NCI-H1436 (cell line): ENCODE measurements at places on chromosomes 3 and 15.

DNA sequence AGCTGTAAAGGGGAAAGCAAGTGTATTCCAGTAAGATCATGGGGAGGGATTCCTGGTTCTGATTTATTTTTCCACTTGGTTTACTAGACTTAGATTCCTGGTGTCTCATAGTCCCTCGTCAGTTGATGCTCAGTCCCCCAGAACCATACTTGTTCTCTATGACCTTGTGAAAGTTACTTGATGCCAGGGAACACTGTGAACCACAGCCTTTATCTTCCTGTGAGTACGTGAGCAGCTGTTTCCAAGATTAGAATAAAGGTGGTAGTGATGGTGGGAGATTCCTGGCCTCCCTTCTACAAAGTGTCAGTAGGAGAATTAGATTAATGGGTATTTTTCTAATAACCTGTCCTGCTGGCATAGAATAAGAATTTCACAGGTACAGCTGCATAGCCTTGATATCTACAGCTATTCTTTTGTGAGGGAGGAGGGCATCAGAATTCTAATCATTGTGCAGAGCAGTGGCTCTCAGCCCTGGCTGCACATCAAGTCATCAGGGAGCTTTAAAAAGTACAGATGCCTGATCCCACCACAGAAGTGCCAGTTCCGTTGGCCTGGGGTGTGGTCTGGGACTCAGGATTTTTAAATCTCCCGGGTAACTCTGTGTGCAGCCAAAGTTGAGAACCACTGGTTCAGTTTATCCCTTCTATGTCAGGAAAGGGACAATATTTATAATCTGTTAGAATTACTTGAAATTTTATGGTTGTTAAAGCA lies 20.0 kb downstream of the GPD1L start:
- DNase-seq, result no peak

DNA sequence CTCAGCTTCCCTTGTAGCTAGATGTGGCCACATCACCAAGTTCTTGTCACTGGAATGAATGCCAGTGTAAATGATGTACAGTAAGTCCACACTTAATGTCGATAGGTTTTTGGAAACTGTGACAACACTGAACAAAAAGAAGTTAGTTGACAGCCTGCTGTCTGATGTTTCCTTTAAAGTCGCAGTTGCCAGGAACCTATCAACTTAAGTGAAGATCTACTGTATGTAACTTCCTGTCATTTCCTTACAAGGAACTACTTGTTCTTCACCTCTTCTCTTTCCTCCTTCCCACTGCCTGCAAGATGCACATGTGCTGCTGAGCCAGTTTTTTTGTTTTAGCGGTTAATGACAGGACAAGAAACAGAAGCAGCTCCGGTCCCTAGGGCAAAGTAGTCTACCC lies 44.6 kb downstream of the HDGFL3 start:
- DNase-seq, result no peak

DNA sequence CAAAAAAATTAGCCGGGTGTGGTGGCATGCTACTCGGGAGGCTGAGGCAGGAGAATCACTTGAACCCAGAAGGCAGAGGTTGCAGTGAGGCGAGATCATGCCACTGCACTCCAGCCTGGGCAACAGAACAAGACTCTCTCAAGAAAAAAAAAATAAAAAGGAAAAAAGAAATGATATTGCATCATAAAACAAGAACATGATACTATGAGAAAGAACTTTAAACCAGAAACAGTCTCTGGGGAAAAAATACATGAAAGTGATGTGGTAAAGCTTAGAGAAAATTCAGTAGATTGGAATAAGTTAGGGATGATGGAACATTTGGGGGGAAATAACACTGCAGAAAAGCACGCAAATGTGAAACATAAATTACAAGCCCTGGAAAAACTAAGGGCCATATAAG lies 54.7 kb downstream of the CRYGS start:
- DNase-seq, result no peak

DNA sequence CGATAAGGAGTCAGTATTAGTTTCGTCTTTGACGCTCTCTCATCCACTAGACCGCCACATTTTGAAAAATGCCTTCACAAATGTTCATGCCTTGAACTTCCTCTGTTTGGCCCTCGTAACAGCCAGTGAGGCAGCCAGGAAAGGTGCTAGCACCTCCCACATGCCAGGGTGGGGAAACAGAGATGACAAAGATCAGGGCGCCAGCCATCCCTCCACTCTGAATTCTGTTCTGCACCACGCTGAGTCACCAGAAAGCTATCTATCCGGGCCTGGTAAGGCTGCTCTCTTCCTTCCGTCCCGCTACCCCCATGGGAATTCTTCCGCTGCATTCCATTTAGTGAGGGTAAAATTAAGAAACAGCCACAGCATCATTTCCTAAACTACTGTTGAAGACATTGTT lies 31.3 kb upstream of the BCL2L10 start:
- no peak for DNase-seq

GRCh38 chr15:47553947-47554346 lies 163.4 kb upstream of the SEMA6D start:
- DNase-seq, result no peak

DNA sequence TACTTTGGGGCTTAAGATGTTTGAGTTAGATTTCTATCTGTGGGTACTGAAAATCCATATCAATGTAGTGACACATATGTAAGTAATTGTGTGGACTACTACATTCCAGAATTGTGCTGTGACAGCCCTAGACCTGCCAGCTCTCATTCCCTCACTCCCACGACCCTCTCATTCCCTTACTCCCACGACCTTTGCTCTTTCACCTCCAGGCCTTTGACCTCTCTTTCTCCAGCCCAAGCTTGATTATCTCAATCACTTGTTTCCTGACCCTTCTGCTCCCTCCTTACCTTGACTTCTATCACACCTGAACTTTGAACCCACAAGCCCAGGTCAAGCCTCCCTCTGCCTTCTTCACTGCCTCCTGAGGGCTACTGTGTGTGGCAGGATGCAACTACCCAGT lies 3.6 kb upstream of the RUVBL1 start:
- no peak for DNase-seq

DNA sequence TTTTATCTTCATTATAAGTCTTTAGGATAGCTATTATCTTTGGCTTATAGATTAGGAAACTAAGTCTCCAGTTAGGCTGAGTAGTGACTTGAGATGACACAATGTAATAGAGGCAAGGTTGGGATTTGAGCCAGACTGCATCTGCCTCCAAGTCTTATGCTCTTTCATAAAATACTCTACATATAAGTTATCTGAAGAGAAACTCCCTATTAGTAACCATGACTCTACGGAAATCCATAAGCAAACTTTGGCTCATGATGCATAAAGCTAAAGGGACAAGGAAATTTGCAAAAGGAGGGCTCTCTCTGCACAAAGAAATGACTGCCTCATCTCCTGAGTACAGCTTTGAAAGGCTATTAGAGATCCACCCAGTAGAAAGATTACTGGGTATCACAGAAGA lies 77.6 kb upstream of the FRMD4B start:
- no peak for DNase-seq

DNA sequence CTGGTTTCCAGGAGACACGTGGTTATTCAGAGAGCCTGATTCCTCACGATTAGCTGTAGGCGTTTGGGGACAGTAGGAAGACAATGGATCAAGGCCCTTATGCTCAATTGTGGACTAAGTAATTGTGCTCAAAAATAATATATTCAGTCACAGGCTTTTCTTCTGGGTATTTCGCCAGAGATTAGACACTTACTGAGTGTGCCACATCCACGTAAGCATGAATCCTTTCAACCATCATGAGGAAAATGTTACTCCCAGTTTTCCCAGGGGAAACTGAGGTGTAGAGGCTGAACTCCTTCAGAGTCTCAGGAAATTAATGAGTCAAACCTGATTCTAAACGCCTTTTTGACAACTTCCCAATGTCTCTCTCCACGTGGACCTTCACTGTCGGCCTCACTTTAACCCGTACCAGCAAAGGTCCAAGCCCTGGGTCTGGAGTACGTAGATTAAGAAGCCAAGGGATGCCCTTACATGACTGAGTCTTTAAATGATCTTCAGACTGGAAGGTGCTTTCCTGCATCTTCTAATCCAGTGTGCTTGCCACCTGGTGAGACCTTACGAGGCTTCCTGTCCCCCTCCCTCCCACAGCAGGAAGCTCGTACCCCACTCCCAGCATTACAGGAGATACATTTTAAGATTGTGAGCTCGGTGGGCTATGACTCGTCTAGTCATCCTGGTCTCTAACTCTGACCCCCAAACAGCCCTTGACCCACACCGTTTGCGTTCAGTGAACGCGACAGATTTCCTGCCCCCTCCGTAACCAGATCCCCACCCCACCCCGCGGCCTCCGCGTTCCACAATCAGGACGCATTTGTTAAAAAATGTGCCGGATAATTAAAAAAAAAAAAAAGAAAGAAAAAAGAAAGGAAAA lies 1.7 kb downstream of the PKM start:
- no peak for DNase-seq

GRCh38 chr3:33144433-33144832 lies 30.6 kb downstream of the CRTAP start:
- no peak for DNase-seq

DNA sequence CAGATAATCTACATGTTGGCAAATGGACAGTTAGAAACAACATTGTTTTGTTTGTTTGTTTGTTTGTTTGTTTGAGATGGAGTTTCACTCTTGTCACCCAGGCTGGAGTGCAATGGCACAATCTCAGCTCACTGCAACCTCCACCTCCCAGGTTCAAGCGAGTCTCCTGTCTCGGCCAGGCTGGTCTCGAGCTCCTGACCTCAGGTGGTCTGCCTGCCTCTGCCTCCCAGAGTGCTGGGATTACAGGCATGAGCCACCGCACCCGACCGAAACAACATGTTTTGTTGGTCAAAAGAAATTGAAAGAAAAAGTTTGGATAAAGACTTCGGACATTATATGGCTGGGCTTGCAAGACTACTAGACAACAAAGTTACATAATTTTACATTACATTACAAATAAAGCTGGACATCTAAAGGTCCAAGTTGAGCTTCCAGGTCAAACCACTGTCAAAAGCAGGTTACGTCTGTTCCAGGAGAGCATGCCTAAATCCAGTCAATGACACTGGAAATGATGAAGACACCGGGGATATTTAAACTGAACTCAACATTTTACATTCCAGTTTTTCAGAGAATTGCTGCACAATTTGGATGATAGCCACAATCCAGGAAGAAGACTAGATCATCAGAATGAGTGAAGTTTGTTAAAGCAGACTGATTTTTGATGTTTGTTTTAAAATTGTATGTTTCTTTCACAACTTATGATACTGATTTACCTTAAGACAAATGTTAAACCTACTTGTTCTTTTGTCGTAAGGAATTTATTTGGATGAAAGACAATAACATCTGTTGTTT lies 18.6 kb downstream of the SERP1 start:
- DNase-seq, result no peak

DNA sequence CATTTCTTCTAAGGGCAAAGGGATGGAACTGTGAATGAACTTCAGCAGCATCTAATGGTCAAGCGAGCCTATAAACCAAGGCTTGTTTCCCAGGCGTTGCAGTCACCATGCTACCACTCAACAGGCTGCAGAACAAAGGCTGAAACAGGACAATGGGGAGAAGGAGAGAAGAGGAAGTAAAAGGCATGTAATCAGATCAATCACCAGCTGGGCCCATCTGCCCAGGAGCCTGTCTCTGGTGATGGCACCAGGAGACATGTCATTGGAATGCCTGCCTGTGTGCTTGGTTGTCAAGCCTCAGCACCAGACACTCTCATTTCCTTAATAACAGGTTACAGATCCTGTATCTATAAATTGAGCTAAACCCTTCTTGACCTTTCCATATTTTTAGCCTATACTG lies 81.7 kb upstream of the UMPS start:
- DNase-seq, result no peak

- no peak for DNase-seq
These were observed 30.1 kb downstream of the BDH1 start for GRCh38 chr3:197525706-197526105.

- no peak for DNase-seq
These were observed 988.1 kb downstream of the FHIT start for GRCh38 chr3:60263191-60263590.

- DNase-seq, result no peak
These were observed 207.7 kb downstream of the SOX2 start for GRCh38 chr3:181919375-181919774.

DNA sequence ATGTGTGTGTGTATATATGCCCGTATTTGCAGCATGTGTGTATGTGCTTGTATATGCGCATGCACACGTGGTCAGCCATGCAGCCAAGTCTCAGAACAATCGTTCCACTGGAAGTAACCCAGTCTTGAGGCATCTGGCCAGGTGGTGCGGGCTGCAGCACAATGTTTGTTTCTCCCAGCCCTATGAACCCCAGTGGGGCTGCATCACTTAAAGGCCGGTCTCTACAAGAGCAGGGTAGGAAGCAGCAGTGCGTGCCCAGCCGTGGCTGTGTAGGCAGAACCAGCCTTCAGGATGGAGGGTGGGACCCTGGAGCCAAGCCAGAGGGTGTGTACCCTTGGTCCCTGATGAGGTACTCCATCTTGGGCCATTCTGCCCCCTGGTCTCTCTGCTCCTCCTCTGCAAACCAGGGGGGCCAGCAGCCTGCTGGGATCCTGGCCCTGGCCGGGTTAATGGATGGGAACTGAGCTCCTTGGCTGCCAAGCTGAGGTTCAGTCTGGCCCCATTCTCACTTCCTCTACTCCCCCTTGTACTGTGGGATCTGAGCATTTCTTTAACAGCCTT lies 11.8 kb downstream of the KLF13 start:
- no peak for DNase-seq

GRCh38 chr15:31483986-31484951 lies 157.6 kb downstream of the KLF13 start:
- no peak for DNase-seq

- DNase-seq, result no peak
These were observed 62.1 kb downstream of the SLC49A4 start for GRCh38 chr3:122857019-122857418.

DNA sequence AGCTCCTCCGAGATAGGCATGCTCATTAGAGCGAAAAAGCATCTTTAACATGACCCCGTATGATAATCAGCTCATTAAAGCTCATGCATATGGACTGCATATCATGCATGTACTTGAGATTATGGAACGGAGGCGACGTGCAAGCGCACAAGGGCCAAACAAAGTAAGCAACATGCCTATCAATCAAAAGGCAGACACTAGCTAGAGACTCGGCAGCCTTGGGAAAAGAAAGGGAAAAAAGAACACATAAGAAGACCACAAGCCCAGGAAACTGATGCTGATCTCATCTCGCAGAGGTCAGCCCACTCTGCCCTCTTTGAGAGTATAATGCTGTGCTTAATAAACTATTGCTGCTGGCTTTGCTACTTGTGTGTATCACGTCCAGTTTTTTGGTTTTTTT lies 2.6 kb upstream of the ACOX2 start:
- no peak for DNase-seq

- no peak for DNase-seq
These were observed 8.4 kb upstream of the PPP1R2 start for GRCh38 chr3:195551381-195551978.

DNA sequence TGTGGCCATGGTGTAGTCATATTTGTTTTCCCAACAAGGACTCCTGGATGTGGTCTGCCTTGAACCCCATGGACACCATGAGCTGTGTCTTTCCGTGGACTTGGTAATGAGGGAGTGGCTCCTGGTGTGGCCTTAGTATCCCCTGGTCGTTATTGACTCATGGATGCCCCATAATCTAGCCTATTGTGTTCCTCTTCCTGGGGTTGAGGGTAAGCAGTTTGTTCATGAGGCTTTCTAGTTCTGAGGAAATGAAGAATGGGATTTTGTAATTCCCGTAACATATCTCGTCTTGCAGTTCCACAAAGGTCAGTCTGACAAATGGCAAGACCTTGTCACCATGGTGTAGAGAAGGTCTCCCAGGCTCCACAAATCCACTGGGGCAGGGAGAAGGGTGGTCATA lies 22.6 kb downstream of the RAB7A start:
- no peak for DNase-seq

- DNase-seq, result no peak
These were observed 9.0 kb downstream of the TF start for GRCh38 chr3:133754973-133755828.

- DNase-seq, result no peak
These were observed 370.6 kb upstream of the PROK2 start for GRCh38 chr3:72155391-72156064.
